Stimulated activated CD4-positive, alpha-beta T cell treated with anti-CD3 and anti-CD28 coated beads, TNF-alpha, amount 100 ng/mL, for 48 hours (primary cell): ENCODE measurements at places on chromosomes 7 and 10.

DNA sequence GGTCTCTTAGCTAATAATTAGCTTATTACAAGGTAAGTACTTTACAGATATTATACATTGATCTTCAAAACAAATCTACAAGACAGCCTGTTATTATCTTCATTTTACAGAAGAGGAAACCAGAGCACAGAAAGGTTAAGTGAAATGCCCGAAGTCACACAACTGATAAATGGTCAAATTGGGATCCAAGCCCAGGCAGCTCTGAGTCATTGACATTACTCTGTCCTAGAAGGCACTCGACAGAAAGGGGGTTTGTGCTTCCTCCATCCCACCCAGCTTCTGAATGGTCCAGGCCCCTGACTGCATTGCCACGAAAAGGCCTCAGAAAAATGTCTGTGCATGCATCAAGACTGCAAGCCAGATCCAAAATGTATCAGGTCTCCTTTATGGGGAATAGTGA is 81.3 kb upstream of the ZNF438 start:
- DNase-seq, result no peak

DNA sequence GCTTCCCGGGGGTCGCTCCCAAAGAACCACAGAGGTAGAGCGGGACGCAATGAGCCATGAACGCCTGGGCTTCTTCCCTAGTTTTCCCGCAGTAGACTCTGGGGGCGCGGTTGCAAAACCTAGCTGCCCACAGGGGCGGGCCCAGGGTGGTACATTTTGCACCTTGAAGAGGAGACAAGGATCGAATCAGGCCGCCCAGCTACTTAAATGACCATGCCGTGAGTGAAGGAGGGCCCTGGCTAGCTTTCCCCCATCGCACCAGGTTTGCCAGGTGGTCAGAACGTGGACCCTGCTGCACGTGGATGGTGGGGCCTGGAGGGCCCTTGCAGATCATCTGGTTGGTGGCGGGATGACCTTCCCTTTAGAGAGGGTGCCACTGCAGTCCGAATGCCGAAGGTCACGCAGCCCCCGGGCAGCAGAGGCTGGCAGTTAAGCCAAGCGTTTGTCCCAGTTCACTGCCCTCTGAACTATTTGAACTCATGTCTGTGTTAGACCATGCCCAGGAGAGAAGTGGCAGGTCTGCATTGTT is 604 bp upstream of the SHTN1 start:
- DNase-seq, result no peak

DNA sequence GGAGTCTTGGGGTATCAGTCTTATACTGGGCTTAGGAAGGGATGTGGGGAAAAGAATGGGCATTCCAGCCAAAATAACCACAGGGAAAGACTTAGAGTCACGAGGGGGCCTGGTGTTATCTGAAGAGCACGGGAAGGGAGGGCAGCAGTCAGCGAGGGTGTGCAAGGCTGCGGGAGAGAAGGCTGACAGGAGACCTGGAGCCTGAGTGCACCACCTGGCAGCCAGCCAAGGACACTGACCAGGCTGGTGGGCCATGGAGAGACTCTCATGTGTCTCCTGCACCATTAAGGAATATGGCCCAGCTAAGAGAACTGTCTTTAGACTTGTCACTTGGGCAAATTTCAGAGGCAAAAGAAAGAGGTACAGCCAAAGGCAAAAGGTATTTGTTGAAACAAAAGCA is 69.6 kb downstream of the PKD1L1 start:
- DNase-seq, result no peak

- no peak for DNase-seq
Measured at GRCh38 chr10:51972733-51973346, 273.4 kb upstream of the CSTF2T start.

DNA sequence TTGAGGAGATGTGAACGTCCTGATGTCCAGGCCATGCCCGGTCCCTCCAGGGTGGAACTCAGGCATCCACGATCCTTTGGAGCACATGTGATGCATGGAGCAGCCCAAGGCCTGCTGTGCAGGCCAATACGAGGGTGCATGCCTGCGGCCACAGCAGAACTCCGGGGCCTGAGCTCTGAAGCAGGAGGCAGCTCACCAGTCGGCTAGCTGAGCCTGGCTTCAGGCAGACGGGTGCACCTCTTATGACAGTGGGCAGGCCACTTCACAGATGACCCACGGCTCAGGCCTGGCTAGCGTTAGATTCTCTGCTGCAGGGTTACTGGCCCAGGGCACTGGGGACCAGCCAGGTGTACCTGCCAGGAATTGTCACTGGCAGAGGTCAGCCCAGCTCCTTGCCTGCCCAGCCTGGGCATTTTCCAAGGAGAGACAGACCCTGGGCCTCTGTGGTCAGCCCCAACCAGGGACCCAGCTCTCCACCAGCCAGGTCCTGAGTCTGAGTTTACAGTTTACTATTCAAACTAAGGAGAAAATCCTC is 29.6 kb upstream of the INPP5A start:
- DNase-seq, result no peak

- DNase-seq, result no peak
Measured at GRCh38 chr10:32169556-32169955, 113.3 kb upstream of the KIF5B start.

DNA sequence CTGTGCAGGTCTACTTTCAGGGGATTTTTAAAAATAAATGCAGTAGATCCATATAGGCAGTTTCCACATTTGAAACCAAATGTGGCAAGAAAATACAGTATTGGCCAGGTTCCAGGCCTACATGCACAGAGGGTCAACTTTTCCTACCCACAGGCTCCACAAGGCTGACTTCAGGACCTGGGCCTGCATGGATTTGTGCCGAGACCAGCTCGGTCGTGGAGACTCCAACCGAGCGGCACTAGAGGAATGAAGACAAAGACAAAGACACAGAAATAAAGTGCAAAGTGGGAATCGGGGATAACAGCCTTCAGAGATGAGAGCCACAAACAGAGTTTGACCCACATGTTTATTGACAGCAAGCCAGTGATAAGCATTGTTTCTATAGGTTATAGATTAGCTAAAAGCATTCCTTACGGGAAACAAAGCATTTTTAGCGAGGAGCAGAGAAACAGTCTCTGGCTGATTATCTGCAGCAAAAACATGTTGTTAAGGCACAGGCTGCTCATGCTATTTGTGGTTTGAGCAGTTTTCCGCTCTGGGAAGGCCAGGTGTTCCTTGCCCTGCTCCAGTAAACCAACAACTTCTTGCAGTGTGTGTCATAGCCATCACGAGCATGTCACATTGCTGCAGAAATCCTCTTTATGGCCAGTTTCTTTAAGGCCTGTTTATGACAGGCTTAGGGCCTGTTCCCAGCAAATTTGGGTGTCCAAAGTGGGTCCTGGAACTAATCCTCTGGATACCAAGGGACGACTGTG is 52.6 kb downstream of the ZNF37A start:
- DNase-seq, result no peak

- no peak for DNase-seq
Measured at GRCh38 chr10:20740120-20740519, 157.0 kb downstream of the NEBL start.

DNA sequence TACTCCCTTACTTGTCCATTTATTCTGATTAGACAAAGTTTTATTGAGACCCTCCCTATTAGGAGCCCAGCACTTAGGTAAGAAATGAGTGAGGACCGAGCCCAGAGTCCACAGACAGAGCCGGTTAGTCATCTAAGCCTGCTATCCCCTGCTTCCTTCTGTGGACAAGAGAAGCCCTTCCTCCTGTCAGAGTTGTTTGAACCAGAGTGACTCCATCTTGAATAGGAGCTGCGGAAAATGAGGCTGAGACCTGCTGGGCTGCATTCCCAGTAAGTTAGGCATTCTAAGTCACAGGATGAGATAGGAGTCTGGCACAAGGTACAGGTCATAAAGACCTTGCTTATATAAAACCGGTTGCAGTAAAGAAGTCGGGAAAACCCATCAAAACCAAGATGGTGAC is 109.1 kb downstream of the CPXM2 start:
- no peak for DNase-seq

DNA sequence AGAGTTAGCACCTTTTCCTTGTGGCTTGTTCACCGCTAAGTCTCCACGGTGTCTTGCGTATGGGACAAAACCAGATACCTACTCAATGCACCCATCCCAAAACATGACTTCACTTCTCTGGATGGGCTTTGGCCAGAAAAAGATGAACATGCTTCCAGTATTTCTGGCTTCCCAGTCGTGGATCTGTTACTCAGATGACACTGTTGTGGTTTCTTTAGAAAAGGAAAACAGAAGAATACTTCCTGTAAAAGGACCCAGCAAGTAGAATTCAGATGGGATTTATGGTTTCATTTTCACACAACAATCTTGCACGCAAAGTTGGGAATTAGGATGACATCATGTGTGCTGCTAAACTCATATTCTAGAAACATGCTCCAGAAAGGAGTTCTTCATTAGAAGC is 216.7 kb downstream of the ADAM12 start:
- DNase-seq, result no peak

GRCh38 chr7:29300026-29300480 is 105.5 kb downstream of the CHN2 start:
- DNase-seq, result no peak

GRCh38 chr10:109941236-109941862 is 18.0 kb upstream of the XPNPEP1 start:
- DNase-seq, result no peak

- no peak for DNase-seq
Measured at GRCh38 chr10:117463545-117463920, 79.0 kb upstream of the EMX2 start.

DNA sequence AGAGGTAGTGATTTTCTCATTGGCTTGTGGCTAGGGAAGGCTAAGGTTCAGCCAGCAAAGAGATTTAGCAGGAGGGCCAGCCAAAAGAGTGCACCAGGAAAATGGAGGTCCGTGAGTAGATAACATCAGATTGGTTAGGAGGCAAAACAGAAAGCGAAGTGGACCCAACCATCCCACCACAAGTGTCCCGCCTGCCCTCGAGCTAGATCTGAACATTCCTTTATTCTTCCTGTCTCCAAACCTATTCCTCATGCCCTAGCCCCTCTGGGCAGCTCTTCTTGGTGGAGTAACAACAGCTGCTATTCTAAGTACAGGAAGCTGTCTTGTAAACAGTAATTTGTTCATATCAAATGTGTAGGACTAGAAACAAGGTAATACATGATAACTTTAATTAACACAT is 85.7 kb upstream of the BET1 start:
- no peak for DNase-seq

DNA sequence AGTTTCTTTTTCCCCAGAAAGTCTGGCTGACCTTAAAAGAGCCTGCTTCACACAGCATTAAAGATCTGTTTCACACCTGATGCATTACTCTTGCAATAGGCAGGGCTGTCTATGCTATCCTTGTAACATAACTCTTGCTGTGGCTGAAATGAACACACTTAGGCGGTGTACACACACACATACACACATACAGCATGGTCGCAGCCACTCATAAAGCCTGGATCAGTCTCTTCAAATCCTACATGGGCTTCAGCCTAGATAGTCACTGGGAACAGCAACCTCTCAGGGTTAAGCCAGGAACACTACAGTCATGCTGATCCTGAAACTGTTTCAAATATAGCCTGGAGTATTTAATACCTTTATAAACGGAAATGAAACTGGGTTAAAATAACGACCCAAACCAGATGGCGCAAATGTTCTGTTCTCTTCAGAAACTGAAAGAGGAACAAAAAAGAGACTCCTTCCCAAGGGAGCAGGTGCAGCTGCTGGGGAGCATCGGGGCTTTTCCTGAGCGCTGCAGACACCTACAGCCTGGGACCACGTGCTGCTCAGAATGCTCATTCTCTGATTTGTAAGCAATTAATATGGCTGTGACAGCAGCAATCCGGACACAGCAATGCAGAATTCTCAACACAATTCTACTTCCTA is 61.0 kb upstream of the SFMBT2 start:
- no peak for DNase-seq

DNA sequence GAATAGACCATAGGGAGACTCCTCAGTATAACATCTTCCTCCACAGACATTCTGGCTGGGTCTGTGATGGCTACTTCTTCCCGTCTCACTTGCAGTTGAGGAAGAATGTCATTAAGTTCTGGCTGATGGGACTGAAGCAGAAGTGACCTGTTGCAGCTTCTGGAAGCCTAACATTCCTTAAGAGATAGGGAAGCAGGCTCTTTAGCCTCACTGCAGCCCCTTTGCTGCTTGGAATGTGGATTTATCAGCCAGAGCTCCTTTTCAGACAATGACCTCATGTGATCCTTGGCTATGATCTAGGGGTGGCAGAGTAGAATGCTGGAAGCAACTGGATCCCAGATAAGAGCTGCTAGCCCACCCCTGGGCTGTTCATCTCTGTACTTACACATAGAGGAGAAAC is 142.5 kb downstream of the RNF216 start:
- no peak for DNase-seq

- DNase-seq, result no peak
Measured at GRCh38 chr10:32347363-32348022, 535 bp upstream of the EPC1 start.

GRCh38 chr7:38034062-38034908 is 113.8 kb downstream of the EPDR1 start:
- no peak for DNase-seq

DNA sequence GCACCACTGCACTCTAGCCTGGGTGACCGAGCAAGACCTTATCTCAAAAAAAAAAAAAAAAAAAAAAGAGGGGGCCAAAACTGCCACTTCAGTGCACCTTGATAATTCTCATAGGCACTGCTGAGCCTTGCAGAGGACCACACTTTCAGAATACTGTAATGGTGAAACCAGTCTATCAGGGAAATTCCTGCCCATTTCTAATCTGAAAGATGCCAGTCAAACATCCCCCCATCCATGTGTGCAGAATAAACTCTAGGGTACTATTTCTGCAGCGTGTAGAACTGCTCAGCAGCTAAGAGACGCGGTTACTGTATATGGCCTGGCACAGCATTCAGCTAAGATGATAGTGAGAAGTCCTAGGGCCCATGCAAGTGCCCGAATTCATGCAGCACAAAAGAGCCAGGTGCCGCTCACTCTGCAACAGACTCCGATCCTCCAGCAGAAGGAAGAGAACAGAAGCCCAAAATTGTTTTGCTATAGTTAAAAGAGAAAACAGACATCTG is 286.8 kb upstream of the KLF14 start:
- no peak for DNase-seq

DNA sequence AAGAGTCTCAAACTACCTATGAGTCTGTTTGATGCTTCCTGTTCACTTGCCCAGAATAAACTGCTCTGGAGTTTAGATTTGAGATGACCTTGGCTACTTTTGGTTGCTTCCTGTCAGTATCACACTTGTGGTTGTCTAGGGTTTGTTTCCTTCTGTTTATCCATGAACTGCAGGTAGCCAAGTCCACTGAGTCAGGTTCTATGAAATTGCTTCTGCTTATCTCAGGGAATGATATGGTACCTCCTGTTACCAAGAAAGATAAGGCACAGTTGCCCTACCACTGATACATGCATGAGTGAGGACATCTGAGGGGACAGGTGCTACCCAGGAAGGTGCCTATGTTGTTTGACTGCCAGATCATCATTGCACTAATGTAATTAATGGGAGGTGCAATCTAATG is 15.8 kb upstream of the EEPD1 start:
- DNase-seq, result no peak

- no peak for DNase-seq
Measured at GRCh38 chr10:92678206-92678605, 11.5 kb upstream of the HHEX start.

GRCh38 chr10:72171175-72171630 is 44.6 kb upstream of the ANAPC16 start:
- DNase-seq, result no peak
